NCI-H2029 treated with DMSO at 0.1 percent for 48 hours (cell line): ENCODE measurements at places on chromosomes 16 and 17.

- peak; percentile 47 for DNase-seq
Measured at GRCh38 chr17:64320613-64321553, 57.8 kb upstream of the TEX2 start.

- no peak for DNase-seq
Measured at GRCh38 chr16:85637061-85637807, 24.1 kb downstream of the GSE1 start.

- no peak for DNase-seq
Measured at GRCh38 chr17:4596636-4597380, 12.5 kb downstream of the SMTNL2 start.

- DNase-seq, result no peak
Measured at GRCh38 chr17:67055811-67056745, 11.7 kb downstream of the CACNG1 start.

- no peak for DNase-seq
Measured at GRCh38 chr17:70775679-70776078, 606.3 kb downstream of the KCNJ2 start.

GRCh38 chr17:71987634-71988033 lies 133.2 kb upstream of the SOX9 start:
- no peak for DNase-seq

DNA sequence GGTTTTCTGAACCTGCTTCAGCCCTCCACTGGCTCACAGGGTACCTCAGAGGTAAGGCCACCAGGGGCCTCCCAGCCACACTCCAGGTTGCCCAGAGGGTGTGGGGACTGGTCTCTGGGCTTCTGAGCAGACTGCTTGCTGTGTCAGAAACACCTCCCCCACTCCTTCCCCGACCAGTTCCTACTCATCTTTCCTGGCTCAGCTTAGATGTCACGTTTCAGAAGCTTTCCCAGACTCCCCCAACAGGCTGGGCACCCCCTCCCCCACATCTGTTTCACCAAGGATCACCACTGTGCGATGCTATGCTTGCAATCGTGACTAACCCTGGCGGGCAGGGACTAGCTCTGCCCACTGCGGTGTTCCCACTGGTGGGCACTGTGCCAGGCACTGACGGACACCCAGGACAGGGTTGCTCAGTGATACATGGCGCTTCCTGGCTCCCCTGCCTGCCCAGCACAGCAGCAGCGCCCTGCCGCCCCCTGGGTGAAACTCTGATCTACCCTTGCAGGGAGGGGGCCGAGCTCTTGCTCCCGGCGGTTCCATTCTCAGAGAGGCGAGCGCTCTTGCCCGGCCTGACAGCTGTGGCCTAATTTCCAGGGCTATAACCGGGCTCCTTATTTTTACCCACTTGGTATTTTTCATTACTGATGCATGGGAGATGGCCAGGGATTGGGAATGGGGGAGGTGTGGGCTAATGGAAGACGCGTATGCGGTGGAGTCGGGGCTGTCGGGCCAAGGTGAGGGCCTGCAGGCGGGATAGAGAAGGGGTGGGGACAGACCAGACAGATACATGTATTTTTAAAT lies 29.4 kb upstream of the MTSS2 start:
- DNase-seq, result no peak

- DNase-seq, result peak; percentile 52
Measured at GRCh38 chr17:55710410-55710809, 12.3 kb downstream of the TMEM100 start.

DNA sequence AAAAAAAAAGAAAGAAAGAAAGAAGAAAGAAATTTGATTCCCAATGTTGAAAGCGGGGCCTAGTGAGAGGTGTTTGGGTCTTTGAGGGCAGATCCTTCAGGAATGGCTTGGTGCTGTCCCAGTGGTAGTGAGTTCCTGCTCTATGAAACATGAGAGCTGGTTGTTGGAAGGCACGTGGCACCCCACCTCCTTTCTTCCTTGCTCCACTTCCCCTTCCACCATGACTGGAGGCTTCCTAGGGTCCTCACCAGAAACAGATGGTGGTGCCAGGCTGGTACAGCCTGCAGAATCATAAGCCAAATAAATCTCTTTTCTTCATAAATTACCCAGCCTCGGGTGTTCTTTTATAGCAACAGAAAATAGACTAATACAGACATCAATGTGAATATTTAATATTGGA lies 147.3 kb upstream of the KCNJ18 start:
- no peak for DNase-seq

DNA sequence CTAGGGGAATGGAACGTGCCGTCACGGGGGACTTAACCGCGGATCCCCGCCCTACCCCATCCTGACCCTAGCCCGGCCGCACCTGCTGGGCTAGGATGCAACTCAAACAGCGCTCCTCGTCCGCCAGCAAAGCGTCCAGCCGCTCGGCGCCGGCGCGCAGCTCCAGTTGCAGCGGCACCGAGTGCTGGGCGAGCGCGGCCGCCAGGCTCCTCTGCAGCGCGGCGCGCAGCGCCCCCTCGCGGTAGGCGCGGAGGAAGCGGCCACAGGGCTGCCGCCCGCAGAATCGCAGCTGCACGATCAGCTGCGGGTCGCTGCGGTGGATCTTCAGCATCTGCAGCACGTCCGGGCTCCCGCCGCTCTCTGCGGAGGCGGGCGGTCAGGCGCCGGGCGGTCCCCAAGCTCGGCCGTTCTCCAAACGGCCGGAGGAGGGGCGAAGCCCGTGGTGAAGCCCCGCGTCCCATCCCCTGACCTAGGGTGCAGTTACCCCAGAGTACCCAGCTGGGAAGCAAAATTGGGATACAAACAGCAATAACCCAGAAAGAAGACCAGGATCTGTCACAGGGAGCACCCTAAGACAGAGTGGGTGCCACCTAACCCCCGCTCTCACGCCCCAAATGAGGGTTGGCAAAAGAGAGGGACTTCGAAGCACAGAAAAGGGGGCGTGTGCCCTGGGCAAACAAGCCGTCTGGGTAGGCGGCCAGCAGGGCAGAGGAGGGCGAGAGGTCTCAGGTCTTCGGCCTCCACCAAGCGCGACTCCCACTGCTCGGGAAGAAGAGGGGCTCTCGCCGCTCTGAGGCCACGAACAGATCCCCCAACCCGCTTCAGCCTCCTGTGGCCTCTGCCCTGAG lies 4.2 kb downstream of the TRADD start:
- DNase-seq, result no peak

GRCh38 chr17:55873017-55873758 lies 122.3 kb downstream of the PCTP start:
- no peak for DNase-seq

DNA sequence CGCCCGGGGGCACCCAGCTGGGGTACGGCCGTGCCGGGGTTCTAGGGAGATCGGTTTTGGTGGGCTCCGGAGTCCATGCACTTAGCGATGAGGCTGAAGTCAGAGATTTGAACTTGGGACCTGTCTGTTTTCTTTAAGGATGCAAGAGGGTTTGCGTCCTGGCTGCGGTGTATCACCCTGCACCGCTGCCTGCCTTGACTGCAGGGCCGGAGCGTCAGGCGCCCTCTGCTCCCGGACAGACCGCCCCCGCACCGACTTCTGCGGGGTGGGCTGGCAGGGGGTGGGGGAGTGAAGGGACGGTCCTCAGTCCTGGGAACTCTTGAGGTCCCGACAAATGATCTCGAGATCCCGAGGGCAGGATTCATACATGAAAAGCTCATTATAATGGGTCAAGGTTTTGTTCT lies 701 bp downstream of the PDP2 start:
- DNase-seq, result no peak

DNA sequence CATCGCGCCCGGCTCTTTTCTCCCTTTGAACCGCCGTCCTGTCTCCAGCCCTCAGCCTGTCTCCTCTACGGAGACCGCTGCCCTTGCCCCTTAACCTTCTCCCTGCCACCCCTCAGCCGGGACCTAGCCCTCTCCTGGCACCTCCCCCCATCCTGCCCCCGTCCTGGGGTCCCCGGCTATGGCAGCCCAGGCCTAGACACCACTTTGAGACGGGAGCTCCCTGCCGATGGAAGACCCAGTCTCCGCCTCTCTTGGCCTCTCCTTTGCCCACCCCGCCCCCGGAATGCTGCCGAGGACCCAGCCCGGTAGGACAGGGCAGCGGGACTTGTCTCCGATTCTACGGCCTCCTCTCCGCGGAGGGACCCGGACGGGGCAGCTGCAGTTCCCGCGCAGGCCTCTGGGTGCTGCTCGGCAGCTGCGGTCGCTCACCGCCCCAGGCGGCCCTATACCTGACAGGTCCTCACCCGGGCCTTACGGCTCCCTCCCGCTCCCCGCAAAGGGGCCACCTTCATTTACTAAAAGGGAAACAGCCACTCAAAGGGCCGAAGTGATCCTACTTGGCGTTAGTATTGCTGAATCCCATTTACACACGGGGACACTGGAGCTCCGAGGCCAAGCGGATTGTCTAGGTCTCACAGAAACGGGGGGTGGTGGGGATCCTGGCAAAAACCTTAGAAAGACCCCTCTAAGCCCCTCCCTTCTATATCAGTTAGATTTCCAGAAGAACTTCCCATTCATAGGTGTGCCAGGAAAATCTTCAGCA lies 32.6 kb upstream of the TAC4 start:
- no peak for DNase-seq

DNA sequence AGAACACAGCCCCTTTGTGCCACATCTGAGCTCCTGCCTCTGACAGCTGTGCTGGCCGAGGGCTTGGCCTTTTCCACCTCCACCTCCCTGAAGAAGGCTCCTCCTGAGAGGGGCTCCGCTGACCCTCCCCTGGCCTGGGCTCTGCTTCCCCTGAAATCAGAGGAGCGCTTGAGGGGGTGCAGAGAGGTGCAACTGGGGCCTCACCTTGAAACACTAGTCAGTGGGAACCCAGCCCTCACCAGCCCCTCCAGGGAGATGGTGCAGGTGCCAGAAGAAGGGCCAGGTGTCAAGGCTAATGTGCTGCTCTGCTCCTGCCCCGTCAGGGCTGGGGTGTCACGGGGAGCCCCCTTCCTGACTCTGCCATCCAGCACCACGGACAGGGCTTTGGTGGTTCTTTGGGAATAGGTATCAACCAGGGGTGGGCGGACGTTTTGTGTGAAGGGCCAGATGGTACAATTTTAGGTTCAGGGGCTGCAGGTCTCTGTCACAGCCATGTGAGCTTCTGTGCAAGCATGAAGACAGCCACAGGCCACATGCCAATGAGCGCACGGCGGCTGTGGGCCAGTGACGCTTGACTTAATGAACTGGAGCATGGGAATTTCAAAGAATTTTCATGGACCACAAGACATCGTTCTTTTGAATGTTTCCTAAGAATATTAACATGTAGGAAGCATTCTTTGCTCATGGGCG lies 2.1 kb upstream of the ZG16B start:
- no peak for DNase-seq

DNA sequence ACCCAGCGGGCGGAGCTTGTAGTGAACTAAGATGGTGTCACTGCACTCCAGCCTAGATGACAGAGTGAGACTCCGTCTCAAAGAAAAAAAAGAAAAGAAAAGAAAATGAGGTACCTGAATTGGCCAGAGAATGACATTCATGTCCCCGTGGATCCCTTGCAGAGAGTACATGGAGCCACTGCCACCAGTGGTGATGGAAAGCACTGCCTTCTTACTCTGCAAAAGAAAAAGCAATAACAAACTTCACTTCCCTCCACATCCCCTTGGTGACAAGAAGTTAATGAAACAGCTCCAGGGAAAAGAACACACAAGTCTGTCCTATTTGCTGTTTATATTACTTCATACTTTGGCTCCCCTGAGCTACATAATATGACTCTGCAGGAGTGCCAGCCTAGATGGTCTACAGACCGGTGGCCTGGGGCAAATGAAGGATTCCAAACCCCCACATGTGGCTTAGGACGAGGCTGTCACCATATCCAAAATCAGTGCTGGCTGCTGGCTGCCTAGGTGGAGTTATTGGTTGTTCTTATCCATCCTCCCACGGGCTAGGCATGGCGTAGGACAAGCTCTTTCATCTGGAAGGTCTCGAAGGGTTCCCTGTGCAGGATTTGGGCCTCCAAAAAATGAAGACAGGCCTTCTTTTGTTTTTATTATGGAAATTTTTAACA lies 13.3 kb downstream of the NQO1 start:
- DNase-seq, result no peak

GRCh38 chr16:11964761-11965551 lies at the start of gene TNFRSF17:
TSS of gene TNFRSF17 (plus strand) at chr16:11965210. CDS start at chr16:11965325, 115 bp downstream.
- no peak for DNase-seq

DNA sequence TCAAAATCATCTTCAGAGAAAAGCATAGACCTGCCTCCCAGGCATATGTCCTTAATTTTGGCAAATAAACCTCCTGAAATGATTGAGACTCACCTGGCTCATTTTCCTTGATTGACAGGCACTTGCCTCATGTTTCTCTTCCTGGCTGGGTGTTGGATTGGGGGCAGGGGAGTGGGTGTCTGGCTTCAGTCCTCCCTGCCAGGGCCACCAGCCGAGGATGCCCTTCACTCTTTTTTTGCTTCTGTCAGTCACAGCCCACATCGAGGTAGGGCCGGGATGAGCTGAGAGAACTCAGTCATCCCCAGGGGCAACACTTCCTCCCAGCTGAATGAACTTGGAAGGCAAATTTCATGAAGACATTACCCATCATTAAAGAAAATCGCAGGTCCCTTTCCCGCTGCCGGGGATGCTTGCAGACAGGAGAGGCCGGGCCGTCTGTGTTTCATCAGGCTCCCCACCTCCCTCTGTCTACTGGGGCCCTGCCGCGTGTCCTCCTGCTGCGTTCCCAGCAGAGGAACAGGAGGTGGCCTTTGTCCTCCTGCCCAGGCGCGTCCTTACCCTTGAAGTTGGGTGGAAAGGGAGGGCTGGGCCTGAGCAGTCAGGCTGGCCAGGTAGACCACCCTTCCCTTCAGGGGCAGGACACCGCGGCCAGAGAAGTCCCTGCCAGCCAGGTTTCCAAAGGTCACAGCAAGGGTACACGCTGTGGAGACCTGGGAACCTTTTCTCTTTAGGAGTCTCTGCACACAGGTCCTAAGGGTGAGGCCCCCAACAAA lies 11.2 kb upstream of the DNAH17 start:
- no peak for DNase-seq

DNA sequence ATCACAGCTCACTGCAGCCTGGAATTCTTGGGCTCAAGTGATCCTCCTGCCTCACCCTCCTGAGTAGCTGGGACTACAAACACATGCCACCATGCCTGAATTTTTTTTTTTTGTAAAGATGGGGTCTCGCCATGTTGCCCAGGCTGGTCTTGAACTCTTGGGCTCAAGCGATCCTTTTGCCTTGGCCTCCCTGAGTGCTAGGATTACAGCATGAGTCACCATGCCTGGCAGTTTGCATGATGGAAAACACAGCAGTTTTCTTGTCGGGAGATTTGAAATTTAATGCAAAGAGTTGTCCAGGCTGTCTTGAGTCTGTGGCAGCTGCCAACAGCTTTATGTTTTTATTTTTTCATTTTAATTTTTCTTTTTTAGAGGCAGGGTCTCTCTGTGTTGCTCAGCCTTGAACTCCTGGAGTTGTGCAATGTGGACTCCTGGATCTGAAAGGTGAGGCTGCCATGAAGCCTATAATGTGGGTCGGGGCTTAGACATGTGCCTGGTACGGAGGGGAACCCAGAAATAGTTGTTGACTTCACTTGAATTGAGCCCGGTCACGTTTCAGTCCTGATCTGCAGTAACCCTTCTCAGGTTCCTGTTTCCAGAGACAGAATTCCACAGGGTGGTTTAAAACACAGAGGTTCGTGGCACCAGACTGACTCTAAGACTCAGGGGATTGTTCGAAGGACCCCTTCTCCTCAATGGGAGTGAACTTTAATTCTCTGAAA lies 18.7 kb downstream of the CD300A start:
- no peak for DNase-seq
